KG1 (cell line): ENCODE measurements at places on chromosomes 2 and 18.

GRCh38 chr2:31337860-31338259 is 76.7 kb downstream of the XDH start:
- DNase-seq = no peak

DNA sequence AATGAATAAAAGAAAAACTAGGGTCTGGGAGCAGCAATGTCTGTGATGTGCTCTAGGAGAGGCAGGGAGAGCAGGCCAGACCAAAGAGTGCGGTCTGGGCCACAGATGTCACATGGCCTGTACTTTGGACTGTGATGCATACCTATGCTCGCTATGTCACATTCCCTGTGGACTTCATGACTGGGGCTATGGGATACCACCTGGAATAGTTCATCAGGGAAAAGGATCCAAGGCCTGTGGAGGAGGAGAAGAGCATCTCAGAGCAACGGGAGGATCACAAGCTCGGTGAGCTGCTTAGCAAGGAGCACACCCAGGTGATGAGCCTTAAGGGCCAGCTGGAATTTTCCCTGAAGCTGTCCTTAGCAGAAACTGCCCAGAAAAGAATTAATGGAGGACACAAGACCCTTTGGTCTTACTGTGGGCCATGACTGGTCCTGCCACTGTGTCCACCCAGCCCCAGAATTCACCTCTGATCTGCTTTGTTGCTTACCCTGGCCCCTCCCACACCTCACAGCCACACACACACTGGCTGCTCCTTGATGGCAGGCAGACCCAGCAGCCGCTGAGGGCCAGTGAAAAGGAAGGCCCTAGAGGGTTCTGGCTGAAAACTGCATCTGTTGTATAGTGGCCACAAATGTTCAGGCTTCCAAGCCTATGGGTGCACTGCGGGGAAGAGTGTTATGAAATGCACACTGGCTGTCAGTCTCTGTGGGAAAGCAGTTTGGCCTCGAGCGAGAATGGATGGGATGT is 25.3 kb upstream of the GCC2 start:
- no peak for DNase-seq

DNA sequence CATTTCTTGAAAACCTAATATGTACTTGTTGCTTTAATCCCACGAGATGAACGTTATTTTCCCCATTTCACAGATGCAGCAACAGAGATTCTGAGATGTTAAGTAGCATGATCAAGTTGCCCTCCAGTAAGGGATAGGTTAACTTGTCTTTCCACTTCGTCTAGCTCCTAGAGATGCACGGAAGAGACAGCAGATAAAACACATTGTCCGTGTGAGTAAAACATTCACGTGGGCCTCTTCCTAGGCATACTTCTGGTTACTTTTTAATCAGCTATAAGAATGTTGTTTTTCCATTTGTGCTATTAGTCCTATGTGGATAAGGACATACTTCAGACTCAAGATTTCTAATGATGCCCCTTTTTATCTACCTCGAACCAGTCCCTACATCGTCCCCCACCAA is 1.2 kb upstream of the ARHGAP28 start:
- no peak for DNase-seq

DNA sequence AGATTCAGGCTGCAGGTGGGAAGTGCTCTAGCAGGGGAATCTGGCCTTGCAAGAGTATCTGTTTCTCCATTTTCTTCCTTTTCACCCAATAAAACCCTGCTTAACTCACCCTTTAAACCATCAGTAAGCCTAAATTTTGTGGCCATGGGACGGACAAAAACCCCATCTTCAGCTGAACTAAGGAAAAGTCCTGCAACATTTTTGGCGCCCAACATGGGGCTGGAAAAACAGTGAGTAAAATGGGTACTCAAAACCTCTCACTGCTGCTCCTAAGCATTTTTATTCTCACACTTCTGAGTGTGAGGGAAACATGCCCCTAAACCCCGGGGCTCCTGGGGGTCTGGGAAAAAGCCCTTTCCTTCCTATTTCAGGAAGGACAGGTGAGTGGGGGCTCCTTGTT is 414.3 kb downstream of the ZNF804A start:
- DNase-seq = no peak

GRCh38 chr2:225122583-225123486 is 80.6 kb upstream of the DOCK10 start:
- DNase-seq = peak; percentile 2

DNA sequence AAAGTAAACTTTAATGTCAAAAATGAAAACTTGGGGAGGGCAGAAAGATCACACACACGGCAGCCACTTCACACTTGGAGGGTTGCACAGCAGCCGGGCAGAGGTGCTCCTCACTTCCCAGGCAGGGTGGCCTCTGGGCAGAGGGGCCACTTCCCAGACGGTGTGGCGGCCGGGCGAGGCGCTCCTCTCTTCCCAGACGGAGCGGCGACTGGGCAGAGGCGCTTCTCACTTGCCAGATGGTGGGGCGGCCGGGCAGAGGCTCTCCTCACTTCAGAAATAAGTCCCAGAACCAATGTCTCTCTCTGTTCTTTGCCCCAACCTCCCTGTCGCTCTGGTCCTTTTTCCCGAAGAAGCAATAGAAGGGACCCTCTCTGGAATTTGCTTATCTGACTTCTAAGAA is 65.7 kb upstream of the LRPPRC start:
- DNase-seq = no peak

DNA sequence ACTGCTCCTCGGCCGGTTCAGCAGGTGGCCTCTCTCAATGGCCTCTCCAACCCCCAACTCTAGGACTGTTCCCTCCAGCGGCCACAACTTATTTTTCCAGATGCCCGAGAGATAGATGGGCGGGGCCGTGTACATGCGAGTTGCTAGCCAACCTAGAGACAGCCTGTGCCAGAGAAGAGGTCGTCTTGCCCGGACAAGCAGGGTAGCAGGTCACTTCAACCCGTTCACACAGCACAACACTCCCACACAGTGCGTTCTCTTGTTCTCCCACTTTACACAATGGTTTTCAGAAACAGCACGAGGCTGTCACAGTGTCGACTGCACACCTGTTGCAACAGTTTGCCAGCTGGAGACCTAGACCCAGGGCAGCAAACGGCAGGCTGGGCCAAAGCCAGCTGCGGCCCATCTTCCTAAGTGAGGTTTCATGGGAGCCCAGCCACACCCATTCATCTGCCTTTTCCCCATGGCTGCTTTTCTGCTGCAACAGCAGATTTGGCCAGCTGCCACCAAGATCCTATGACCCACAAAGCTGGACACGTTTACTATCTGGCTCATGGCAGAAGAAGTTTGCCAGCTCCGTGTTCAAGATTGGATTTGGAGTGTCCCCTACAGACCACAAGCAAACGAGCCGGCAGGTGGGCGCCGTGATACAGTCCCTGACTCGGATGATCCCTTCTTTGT is 7.3 kb upstream of the PRLH start:
- DNase-seq = no peak

- DNase-seq = no peak
These were observed 75.6 kb upstream of the CHMP1B start for GRCh38 chr18:11775436-11776174.

- DNase-seq = no peak
These were observed 304.4 kb downstream of the GULP1 start for GRCh38 chr2:188596054-188596453.

GRCh38 chr2:240794178-240794721 is 25.8 kb downstream of the KIF1A start:
- no peak for DNase-seq

DNA sequence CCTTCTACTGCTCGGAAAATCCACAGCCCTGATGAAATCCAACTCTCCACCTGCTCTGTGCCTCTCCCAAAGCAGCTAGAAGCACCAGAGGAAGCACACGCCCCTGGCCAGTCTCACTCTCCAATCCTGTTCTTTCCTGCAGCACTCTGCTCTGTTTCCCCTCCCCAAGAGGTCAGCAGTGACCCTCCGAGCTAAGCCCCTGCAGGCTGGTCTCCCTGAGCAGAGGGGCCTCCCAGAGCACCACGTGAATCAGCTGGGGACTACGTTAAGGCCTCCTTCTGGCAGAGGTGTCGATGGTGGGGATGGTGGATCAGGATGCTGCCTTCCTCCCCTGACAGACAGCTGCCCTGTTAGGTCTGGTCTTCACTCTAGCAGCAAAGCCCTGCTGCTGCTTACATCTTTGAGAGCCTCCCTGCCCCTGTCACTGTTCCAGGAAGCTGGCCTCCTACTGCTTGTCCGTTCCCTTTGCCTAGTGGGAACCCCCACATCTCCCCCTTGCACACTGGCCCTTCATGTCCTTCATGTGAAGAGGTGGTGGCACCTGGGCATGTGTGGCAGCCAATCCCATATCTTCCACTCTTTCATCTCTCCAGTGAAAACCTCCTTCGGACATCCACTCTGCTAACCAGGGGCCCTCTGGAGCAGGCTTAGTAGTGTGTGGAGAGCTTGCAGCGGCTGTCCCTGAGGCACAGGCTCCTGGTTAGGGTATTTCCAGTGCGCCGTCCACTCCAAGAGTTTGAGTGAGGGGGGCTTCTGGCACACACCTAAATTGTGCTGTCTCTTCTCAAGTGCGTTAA is 307.5 kb upstream of the HS6ST1 start:
- DNase-seq = no peak

- DNase-seq = no peak
These were observed 11.4 kb upstream of the NEU4 start for GRCh38 chr2:241797441-241798080.

- DNase-seq = peak; percentile 27
These were observed at the start of gene NCKAP1 for GRCh38 chr2:183038341-183039300. Gene NCKAP1 (minus strand): TSS chr2:183038457. CDS start chr2:183038099, 358 bp downstream.

DNA sequence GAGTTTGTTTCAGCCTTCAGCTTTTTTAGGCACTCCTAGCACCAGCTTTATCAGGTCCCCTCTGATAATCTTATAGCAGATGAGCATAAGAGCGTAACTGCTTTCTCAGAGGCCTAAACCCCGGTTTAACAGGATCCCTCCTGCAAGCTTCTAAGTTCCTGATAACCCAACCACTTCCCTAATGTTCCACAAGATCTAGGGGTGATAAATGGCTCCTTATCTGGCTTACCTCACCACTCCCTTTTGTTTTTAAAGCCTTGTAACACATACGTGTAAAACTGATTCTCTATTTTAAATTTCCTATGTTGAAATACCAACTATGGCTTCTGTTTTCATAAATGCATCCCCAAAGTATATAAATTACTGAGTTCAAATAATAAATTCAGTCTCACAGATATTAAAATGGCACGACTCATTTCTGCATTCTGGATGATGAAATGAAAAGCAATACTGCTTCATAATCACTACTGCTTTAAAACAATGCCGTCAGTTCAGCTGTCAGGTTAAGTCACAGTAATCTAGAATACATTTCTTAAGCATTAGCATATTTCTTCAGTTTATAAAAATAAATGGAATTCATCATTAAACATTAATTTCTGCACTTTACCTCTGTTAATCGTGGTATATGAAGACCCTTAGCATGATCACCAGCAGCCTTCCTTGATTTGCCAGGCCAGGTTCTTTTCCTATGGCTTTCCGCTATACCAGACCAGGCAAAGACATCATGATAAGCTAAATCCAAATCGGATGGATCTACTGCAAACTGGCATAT is 126.3 kb downstream of the C2orf74 start:
- no peak for DNase-seq

- DNase-seq = no peak
These were observed 728.1 kb upstream of the DDX18 start for GRCh38 chr2:117086174-117086942.

DNA sequence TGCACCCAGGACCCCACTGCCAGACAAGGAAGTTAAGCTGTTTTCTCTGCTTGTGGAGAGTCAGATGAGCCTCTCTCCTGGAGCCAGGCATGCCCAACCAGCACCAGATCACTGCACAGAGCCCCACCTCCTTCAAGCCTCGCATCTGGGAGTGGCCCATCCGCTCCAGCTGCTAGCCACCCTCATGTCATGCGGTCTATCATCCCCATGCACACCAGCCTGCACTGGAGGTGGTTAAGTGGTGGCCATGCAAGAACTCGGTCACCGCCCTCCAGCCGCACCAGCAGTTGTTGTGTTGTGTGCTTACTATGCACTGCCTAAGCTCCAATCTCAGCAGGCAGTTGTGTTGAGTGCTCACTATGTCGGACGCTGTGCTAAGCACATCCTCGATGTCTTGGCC is 177.9 kb upstream of the SLC14A2 start:
- no peak for DNase-seq

DNA sequence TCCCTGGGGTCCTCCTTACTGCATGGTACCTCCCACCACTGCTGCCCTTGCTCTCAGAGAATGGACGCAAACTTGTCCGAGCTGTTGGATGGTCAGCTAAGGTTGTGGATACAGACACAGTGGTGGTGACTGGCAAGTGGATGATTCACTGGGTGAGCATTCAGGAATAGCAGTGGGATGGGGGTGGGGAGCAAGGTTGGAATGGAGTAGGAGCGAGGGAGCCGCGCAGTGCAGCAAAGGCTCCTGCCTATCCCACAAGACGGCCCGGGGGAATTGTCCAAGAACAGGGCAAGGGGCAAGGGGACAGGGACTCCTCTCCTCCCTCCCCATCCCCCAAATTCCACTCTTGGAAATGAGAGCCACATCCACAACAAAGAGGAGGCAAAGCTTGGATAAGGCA is 102.2 kb downstream of the PIEZO2 start:
- DNase-seq = no peak

DNA sequence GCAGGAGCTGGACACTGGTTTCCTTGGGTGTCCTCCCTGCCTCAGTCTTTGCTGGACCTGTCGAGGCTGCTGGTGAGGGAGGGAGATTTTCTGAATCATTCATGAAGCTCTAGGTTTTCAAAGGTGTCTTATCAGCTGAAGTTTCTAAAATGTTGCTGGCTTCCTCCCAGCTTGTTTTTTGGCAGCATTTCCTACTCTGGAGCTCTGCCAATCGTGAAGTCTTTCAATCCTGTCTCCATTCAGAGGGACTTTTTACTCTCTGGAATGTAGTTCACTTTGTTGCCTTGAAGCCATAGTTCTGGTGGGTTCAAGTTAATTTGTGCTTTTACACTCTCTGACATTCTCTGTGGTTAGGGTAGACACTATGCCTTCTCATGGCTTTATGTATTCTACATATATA is 23.9 kb downstream of the SNTG2 start:
- no peak for DNase-seq

DNA sequence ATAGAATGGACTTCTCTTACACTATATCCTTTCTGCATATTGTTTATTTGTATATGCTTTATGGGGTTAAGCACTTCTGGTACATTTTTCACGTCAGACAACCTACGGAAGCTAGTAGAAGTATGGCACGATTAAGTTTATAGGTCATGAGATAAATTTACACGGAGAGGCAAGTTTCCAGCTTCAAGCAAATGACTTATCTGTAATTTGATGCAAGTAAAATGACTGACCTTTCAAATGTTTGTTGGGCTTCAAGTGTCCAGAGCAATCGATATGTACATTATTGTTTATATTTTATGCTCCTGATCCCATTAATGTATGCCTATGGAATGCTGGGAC is 97.5 kb upstream of the EFEMP1 start:
- no peak for DNase-seq
